Stimulated activated CD8-positive, alpha-beta memory T cell treated with anti-CD3 and anti-CD28 coated beads, Interleukin-15, amount 100 ng/mL, for 48 hours (primary cell): ENCODE measurements at places on chromosomes 4 and X.

DNA sequence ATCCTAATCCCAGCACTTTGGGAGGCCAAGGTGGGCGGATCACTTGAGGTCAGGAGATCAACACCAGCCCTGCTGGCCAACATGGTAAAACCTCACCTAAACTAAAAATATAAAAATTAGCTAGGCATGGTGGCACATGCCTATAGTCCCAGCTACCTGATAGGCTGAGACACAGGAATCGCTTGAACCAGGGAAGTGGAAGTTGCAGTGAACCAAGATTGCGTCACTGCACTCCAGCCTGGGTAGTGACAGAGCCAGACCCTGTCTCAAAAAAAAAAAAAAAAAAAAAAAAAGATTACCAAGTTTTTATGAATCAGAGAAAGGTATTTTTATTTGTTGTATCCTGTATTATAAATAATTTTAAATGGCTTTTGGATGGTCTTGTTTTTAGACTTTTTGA lies 15.1 kb downstream of the TRAPPC11 start:
- no peak for DNase-seq

DNA sequence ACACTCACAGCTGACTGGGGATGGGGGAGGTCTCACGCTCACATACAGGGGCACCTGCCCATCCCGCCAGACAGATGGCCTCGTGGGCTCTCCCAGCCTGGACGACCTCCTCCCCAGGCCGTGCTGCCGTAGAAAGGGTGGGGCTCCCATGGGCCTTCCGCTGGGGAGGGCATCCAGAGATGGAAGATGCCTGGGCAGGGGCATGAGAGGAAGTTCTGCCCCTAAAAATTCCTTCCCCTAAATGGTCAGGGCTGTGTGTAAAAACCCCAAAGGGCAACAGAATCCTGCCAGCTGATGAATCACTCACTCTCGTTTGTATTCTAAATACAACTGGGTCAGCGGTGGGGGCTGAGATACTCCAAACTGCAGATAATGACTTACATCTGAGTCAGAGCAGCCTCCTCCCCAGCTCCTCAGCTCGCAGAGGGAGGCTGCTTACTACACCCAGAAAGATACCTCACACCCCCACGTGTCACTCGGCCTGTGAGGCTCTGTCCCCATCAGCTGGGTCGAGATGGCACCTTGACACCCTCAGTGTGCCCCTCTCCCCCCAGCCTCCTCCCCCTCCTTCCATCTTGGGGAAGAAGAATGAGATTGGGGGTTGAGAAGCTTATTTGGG lies 10.1 kb downstream of the WDR1 start:
- peak; percentile 72 for DNase-seq

GRCh38 chr4:119632216-119632615 lies 3.6 kb upstream of the PDE5A start:
- DNase-seq: no peak

- DNase-seq: no peak
These were observed 12.8 kb downstream of the RASL11B start for GRCh38 chr4:52874948-52875347.

DNA sequence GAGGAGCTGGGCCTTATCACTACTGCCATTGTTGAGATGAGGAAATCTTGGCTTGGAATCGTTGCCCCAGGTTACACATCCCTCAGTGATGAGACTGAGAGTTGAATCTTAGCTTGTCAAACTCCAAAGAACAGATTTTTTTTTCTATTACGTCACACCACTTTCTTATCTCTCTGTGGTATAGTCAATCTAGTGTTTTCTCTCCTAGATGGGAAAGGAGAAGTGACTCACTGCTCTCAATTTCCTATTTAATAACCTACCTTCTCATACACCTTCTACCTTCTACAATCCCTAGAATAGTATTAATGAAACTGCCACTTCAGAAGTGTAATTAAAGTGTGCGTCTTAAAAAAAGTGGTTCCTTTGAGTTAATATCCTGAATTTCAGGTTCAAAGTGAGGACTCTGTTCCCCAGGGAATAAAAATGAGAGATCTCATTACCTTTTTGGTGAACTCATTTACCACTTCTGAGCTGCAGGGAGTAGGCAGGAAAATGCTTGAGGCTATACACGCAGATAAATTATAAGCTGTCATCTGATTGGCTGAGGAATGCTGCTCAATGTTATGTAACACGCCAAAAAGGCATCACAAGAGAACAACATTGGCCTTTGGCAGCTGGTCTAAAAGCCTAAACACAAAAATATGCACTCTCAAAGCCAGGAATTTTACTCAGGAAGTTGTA lies 59.3 kb downstream of the MAD2L1 start:
- no peak for DNase-seq

GRCh38 chrX:67044029-67044653 lies 405.3 kb upstream of the EDA2R start:
- no peak for DNase-seq
